ENCODE measurements at places on chromosomes 2 and 18.

- DNase-seq, result no peak
Measured at GRCh38 chr18:79851950-79852349, 54.2 kb downstream of the KCNG2 start.

- DNase-seq, result no peak
Measured at GRCh38 chr2:119694470-119694844, 15.5 kb downstream of the TMEM177 start.

DNA sequence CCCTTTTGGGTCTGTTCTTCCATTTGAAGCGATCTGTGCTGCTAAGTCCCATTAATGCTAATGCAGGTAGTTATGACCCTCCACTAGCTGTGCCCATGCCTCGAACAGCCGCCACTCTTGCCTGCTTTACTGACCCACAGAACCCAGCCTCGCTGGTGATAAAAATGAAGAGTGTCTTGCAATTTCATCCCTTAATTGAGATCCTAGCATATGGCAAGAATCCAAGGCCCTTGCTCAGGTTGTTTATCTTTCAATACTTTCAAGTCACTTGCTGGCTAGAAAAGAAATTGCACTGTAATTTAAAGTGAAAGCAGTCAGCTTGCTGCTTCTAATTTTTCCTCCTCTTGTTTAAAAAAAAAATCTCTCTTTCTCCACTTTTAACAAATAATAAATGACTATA is 73.6 kb downstream of the ZNF521 start:
- DNase-seq, result no peak

DNA sequence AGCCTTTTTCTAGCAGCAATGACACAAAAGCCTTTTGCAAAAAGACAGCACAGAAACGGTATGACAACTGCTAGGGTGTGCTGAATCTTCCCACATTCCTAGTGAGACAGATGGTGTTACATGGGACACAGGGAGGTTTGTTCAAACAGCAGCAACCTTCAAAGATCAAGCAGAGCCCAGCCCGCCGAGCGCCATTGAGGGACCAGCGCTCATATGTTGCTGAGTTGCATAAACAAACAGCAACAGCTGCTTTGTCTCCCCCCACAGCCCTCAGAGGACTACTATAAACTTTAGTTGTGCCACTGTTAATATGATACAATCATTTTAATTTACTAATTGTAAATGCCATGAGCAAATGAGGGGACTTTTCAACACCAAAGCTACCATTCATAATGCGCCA is 117.7 kb downstream of the ZEB2 start:
- DNase-seq, result no peak

DNA sequence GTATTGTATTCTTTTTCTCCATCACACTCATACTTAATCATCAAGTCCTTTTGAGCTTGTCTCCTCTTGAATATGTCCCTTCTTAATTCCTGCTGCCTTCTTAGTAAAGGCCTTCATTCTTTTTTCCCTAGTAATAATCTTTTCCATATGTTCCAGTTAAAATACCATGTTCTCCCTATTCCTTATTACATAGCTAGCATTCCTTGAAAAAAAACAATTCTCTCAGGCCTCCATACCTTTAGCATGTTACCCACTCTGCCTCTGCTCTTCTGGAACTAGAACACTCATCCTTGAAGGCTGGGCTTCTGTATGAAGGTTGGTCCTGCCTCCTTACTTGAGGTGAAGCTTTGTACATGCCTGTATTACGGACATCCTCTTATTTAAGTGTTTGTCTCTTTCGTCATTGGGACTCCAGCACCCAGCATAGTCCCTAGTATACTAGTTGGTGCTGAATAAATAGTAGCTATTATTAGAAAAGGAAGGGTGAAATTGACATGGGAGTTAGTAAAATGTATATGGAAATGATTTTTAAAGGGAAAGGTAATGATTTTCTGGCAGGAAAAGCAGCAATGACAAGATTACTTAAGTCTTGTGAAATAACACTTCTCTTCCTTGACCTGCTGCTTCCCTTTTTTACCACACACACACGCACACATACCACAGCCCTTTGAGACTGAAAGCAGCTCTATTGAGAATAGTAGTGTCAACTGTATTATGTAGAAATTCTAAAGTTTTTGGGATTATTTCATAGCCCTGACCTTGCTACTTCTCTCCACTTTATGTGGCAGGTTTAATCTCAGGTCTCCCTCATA is 45.6 kb downstream of the REL start:
- no peak for DNase-seq
